ENCODE measurements at places on chromosomes 11 and 22. TPM values are rescaled to one million over a fixed set of nuclear protein-coding genes. Genes with fewer than 3 reads are reported as not detected.

- no peak for ATAC-seq
These were observed 782.8 kb downstream of the CNTN5 start for GRCh38 chr11:99803501-99803900.

DNA sequence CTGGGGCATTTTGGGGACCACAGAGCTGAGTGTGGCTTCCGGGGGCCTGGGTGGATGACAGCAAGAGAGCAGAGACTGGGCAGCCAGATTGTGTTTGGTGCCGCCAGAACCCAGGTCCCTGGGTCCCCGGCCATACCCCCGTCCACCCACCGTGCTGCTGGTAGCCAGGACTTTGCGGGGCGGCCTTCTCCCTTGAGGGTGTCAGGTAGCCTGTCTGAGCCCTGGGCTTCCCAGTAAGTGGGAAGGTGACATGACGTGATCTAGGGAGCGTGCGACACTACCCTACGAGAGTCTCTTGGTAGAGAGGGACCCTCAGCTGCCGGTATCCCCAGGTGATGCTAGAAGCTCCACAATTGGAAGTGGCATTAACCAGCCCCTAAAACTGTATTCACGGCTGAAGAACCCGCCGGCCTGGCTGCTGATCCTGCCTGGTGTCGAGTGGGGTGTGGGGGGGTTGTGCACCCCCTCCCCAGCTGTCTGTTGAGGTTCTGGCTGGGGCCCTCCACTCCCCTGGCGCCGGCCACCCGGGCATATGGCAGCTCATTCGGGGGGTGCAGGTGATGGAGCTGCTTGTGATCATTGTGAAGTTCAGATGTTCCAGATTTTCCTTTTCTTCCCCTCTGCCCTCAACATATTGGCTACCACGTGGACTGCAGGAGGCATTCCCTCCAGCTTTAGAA is 66.9 kb downstream of the MPPED1 start:
- ATAC-seq: no peak

DNA sequence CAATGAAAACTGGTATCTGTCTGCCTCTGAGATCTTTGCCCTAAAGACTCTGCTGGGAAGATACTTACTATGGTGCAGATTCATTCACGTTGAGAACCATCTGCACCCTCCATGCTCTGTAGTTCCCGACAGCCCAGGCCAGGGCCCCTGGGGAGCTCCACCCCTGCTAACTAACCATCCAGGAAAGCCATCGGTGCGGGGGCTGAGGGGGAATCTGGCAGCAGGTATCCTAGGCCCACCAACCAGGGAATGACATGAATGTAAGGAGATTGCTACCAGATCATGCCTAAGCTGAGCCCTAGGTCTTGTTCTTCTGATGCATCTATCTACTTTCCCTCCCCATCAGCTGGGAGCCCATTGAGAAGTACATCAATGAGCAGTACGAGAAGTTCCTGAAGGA is 11.3 kb upstream of the WBP2NL start:
- ATAC-seq: no peak

GRCh38 chr22:33035272-33035863 is 22.8 kb downstream of the SYN3 start:
- peak; percentile 85 for ATAC-seq

- no peak for ATAC-seq
These were observed 3.2 kb upstream of the SYT13 start for GRCh38 chr11:45289369-45289768.

DNA sequence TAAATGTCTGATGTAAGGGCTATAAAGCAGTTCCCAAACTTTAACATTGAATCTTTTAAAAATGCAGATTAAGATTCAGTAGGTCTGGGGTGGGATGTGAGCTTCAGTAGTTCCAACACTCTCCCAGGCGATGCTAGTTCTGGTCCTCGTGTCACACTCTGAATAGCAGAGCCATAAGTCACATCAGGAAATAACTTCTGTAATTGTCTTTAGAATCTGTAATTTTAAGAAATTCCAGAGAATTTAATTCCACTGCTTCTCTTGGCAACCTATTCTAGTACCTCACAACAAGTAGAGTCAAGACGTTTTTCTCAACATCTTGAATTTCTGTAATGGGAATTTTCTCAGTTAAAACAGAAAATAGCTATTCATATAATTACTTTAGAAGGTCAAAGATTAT is 223.1 kb downstream of the TMEM135 start:
- ATAC-seq: no peak

GRCh38 chr11:35036639-35037038 is 102.3 kb upstream of the CD44 start:
- no peak for ATAC-seq

GRCh38 chr11:26326793-26327400 is 5.0 kb upstream of the ANO3 start:
- no peak for ATAC-seq

DNA sequence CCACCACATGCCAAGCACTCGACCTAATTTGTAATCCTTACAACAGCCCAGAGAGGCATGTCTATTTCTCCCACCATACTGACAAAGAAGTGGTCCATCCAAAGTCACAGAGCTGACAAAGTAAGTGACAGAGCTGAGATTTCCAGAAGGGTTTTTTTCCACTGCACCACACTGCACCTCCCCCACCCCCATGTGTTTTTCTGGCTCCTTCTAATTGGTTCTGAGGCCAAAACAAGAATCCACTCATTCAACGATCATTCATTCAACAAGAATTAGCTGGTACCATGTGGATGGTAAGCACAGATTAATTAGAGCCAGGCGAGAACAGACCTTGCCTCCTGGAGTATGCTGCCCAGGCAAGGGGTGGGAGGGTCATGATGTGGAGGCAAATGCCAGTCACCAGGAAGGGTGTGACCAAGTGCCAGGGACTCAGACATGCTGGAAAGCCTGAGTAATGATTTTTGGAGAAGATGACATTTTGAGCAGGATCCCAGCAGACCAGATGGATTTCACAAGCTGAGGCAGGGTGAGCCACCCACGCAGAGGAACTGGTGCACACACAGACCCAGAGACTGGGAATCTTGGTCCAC is 14.9 kb upstream of the PRG2 start:
- no peak for ATAC-seq

Gene SAA2
- 0.81 TPM for total RNA-seq

Gene ALDH3B1
- 1.1 TPM for total RNA-seq

Gene GRM5
- 0.54 TPM for total RNA-seq

Gene HEPHL1
- 0.05 TPM for total RNA-seq

Gene FOLR2
- 0.24 TPM for total RNA-seq

Gene MN1
- total RNA-seq: 6.7 TPM

Gene CCDC89
- total RNA-seq: 4.2 TPM

Gene SLC29A2
- total RNA-seq: 3.3 TPM

Gene SCGB1C1
- not detected for total RNA-seq

Gene ARHGAP20
- 0.18 TPM for total RNA-seq

Gene CD82
- 19.0 TPM for total RNA-seq
